ENCODE measurements at places on chromosomes 6 and 20.

GRCh38 chr6:52558266-52559000, 18.4 kb downstream of the TRAM2 start:
- DNase-seq, result no peak

DNA sequence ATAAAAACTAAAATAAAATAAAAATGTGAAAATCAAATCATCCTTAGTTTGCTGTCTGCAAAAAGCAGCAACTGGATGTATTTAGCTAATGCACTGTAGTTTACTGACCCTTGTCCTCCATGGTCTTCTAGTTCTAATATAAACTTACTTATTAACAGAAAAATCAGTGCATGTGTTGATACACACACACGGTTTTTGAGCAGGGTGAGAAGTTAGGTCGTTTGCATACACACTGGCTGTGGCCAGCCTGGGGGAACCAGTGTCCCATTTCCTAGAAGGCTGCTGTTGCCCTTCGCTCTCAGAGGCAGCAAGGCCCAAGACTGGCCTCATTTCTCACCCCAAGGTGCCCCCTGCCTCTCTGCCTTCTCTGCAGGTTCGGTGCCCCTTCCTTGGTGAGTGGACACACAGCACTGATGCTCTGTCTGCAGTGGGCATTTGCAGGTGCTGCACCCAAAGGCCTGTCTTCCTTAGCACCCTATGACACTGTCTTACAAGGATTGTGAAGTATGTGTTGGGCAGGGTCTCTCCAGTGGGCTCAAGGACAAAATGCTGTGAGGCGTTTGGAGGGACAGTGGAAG, 168.5 kb downstream of the SCP2D1 start:
- no peak for DNase-seq

DNA sequence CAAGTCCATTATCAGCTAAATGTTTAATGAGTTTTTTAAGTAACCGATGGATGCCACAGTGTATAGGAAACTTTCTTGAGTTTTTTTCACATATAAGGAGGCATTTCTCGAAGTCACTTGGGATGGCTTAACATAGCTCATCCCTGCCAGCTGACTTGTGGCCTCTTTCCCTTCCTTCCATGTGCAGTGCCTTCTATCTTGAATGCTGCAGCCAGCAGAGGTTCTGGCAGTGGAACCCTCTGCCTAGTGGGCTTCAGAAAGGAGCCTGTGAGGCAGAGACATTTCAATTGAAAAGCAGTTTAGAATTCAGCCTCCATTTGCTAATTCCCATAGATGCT, 51.9 kb downstream of the AKAP12 start:
- no peak for DNase-seq

DNA sequence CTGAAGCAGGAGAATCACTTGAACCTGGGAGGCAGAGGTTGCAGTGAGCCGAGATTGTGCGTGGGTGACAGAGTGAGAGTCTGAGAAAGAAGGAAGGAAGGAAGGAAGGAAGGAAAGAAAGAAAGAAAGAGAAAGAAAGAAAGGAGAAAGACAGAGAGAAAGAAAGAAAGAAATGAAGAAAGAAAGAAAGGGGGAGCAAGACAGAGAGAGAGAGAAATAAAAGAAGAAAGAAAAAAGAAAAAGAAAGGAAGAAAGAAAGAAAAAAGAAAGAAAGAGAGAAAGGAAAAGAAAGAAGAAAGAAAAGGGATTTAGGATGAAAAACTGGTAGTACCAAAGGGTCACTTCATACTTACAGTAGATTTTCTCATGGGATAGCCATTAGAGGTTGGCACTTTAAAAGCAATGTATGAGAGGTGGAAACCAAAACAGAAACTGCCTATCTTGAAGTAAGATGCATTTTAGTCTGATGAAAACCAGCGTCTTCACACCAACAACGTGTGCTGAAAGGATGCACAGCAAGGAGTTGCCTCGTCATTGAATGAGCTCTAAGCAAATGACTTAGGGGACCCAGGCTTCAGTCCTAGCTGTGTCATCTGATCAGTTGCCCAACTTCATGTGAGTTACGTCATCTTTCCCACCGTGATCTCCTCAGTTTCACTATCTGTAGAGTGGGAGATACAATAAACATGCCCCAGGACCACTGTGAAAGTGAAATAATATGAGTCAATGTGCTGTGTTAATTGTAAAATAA, 133.9 kb upstream of the NEDD9 start:
- no peak for DNase-seq

DNA sequence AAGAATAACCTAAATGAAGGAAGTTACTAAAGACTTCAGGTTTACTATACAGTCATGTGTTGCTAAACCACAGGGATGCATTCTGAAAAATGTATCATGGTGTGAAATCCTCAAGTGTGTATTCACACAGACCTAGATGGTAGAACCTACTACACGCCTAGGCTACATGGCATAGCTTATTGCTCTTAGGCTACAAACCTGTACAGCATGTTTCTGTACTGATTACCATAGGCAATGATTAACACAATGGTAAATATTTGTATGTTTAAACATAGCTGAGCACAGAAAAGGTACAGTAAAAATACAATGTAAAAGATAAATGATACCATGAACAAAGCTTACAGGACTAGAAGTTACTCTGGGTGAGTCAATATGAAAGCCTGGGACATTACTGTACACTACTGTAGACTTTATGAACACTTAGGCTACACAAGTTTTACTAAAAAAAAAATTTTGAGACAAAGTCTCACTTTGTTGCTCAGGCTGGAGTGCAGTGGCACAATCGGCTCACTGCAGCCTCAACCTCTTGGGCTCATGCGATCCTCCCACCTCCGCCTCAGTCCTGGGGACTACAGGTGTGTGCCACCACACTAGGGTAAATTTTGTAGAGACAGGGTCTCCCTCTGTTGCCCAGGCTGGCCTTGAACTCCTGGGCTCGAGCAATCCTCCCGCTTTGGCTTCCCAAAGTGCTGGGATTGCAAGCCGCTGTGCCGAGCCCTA, 36.0 kb downstream of the ADNP start:
- peak; percentile 45 for DNase-seq

DNA sequence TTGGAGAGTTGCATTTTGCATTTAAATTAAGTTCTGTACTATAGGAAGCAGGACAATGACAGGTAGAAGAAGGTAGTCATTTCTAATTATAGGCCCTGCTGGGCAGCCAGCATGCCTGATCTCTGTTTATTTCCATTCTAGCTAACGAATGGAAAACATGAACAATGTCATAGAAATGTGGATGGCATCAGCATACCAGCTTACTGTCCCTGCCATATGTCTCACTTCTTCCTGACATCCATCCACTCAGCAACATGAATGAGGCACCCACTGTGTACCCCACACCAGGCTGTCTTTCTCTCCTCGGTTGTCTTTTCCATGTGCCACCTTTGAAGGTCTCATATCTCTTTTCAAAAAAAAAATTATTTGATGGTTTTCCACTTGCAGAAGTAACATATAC, 11.1 kb downstream of the ADTRP start:
- DNase-seq, result no peak
